Hematopoietic multipotent progenitor cell treated with erythropoietin and hydrocortisone succinate and interleukin-3 and kit ligand, for 8 days (in vitro differentiated cells): ENCODE measurements at places on chromosomes 7 and 10.

DNA sequence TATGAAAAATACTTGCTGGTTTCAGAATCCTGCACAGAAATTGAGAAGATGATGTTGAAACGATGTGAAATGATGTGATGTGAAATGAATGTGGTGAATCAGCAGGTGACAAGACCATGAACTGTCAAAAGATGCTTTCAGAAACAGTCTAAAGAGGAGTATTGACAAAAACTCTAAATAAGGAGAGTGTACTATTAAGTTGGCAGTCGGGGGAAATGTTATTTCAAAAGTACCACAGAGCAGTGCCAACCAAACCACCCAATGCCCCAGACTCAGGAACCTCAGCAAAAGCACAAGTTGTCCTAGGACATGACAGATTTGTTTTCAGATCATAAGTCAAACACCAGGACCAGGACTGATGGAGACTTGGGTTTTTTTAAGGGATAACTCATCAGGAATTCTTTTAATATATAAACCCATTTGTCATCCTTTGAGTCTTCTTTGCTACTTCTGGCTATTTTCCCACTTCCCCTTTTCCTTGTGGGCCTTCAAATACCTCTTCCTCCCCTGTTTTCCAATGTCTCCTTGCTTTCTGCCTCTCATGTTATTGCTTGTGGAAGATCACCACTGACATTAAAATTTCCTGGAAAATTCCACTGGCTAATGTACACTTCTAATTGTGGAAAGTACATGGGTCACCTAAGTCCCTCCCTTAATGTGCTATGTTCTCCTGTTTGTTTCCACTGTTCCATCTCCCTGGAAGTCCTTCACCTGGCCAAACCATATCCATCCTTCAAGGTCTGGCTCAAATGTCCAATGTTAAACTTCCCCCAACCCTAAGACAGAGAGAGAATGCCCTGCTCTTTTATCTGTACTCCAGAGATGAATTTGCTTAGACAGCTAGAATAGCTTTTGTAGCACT is 10.2 kb upstream of the PPP1R3C start:
- DNase-seq, result no peak

DNA sequence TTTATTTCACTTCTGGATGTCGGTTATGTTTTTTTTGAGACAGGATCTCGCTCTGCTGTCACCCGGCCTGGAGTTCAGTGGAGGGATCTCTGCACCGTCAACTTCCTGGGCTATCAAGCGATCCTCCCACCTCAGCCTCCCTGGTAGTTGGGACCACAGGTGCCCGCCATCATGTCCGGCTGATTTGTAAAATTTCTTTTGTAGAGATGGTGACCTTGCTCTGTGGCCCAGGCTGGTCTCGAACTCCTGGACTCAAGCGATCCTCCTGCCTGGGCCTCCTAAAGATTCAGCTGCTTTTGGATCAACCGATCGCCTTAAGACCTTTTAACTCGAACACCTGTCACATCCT is 606 bp upstream of the RABGEF1 start:
- no peak for DNase-seq

- DNase-seq, result no peak
Observed at GRCh38 chr10:110041479-110041829, 33.7 kb downstream of the ADD3 start.

DNA sequence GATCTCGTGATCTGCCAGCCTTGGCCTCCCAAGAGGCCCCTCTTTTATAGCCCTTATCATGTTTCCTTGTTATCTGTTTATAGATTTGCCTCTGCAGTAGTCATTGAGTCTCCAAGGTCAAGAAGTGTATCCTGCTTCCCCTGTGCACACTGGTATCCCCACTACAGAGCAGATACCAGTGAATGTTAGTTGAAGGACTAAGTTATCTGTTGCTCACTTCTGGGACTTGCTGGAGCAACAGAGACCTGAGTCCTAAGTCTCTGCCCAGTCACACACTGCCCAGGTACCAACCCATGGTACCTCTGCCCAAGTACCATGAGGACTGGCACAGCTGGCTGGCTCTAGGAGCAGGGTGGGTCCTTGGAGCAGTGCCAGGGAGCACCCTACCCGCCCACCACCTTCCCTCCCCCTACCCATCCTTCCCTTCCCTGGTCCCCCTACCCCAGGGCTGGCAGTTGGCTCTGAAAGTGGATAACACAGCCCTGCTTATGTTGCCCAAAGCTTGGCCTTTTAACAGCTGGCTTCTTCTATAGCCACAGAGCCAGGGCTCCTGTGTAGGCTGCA is 26.5 kb upstream of the PDCD4 start:
- DNase-seq, result no peak

DNA sequence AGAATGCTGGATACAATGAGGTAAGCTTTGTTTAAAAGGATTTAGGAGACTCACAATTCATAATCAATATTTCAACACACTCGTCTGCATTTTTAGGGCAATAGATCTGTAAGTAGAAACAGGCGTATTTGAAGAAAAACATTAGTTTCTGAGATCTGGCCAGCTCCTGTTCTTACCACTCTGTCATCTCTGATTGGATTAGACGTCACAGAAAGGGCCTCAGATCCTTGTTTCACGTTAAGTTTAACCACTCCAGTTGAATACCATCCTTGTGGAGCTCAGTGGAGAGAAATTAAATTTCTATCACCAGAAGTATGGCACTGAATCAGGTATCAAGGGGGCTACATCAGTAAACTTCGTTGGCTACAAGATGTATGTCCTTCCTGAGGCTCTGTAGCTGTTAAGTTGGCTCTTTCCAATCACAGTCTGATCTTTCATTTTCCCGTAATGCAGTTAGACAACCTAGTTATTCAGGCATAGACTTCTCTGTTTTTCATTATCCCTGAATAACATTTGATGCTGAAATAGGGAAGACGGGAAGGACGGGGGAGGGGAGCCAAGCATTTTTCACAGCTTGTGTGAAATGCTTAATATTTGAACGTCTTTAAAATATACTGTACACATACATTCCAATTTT is 659.2 kb upstream of the GALNT17 start:
- DNase-seq, result no peak

- DNase-seq, result no peak
Observed at GRCh38 chr10:36717118-36717517, 408.3 kb upstream of the ANKRD30A start.

DNA sequence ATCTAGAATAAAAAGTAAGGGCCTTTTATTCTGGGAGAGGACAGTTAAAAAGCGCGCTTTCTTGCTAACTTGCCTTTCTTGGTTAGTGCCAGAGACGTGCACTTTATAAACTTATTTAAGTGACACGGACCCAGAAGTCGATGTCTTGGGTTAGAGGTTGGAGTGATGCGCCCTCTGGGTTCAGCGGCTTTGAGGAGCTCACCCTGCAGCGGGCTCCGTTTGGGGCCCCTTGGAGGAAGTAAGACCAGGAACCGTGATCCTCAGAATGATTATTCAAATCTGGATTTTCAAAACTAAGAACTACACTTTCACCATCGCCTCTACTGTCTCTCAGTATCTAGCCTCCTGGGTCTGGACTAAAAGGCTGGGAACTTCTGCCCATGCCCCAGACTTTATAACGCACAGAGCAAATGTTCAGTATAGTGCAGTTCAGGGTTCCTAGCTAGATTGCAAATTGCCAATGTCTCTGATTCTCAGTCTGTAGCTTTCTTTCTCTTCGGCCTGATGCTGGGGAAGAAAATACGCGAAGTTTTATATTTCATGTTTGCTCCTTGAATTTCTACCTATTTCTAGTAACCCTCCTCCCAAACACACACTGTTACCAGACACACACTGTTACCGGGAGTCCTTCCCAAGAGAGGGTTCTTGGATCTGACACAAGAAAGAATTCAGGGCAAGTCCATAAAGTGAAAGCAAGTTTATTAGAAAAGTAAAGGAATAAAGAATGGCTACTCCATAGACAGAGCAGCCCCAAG is 18.6 kb upstream of the SMO start:
- DNase-seq, result peak; percentile 6

DNA sequence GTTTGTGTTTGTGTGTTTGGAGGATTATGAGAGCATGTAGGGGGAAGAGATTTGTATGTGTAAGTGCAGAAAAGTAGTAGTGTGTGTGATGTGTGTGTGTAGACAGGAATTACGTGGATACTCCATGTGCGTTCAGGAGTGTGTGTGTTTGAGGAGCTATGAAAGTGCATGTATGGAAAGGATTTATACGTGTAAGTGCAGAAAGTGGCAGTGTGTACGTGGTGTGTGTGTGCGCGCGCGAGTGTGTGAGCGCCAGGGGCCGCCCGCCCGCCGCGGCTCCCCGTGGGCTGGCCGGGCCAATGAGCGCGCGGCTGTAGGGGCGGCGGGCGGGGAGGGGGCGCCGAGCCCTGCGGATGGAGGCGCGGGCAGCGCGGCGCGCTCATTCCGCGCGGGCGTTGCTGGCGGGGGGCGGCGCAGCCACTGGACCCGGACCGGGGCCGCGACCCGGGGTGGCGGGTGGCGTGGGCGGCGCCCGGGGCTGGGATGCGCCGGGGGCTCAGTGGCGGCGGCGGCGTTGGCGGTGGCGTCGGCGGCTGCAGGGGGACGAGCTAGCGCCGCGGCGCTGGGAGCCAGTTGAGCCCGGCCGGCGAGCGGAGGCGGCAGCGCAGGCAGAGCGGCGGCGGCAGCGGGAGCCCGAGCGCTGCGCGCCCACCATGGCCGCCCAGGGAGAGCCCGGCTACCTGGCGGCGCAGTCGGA is at the start of gene BICC1:
Gene BICC1 (plus strand): TSS at position 382 of the 697 bp plus-strand sequence. CDS start 272 bp downstream, at position 654.
- DNase-seq, result no peak

DNA sequence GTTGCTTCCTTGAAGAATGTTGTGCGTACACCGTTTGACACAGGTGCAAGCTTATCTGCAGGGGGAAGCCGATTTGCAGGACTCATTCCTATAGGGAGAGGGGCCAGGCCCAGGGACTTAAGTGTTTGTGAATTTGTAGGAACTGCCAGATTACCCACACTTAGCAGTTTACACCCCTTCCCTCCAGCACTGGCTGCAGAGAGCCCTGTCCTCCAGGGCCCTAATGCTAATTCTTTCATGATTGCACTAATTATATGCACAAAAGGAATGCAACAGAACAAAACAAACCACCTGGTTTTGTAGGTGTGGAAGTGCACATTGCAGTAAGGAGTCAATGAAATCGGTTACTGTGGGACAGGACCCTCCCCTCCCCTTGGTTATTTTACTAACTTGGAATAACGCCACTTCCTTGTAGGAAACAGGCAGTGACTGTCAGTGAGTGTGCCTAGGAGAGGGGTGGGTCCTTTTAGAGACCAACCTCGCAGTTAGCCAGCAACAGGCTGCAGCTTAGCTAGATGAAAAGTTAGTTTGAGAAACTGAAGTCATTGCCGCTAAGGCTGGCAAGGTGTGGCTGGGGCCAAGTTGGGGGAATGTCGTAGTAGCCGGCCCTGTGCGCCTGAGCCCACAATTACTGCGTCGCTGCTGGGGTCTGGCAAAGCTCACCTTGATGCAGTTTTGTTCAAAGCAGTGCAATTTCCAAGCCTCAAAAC is 60.6 kb downstream of the CUX1 start:
- DNase-seq, result no peak

- DNase-seq, result no peak
Observed at GRCh38 chr7:76409537-76409936, at the start of gene SSC4D. SSC4D (minus strand) TSS chr7:76409697; CDS start chr7:76404439, 5,258 bp downstream.

GRCh38 chr10:7967035-7967434 is 87.5 kb upstream of the GATA3 start:
- no peak for DNase-seq

DNA sequence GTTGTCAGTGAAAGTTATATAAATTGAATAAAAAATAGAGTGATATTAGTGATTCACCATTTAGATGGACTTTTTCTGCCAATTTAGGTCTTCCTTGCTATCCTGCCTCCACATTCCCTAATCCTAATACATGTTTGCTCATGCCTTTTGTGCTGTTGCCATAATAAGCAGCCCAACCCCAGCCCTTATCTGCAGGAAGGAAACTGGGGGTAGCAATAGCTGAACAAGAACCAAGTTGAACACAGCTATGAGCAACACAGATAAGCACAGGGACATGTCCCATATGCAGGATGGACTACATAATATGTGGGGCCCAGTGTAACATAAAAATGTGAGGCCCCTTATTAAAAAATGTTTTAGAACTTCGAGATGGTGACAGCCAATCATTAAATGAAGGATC is 91.2 kb upstream of the AHR start:
- DNase-seq, result peak; percentile 82

DNA sequence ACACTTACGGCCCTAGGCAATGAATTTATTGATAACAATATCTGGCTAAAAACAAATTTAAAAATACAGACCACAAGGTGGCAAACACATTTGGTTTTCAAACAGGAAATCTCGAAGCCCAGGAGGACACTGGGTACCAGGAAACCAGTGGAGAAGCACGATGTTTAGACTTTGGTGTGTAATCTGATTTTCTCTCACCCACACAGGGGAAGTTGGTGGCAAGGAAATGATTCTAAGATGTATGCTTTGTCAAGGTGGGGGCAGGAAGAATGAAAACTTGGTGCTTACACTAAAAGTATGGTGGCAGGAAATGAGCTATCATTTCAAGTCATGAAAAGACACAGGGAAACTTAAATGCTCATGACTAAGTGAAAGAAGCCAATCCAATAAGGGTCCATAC is 113.2 kb upstream of the ANKRD1 start:
- DNase-seq, result no peak

DNA sequence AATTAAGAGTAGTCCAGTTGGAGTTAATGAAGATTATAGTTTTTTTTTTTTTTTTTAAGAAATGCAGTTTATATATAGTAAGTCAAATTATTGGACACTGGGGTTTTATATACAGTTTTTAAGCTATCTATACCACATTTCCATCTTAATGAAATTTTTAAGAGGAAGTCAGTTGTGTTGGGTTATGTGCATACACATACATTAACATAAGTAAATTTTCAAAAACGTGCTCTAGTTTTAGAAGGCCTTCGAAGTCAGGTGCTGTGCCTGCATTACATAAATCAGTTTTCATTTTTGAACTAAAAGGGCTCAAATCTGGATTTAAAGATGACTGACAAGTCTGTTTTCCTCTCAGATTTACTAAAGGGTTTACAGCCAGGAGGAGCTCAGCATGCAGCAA is 47.6 kb upstream of the FMC1 start:
- no peak for DNase-seq

GRCh38 chr7:67589183-67589582 is 592.5 kb downstream of the TYW1 start:
- DNase-seq, result no peak

- DNase-seq, result no peak
Observed at GRCh38 chr10:30509508-30509907, 75.5 kb downstream of the MAP3K8 start.
